ENCODE measurements at places on chromosomes 16 and 17.

- no peak for DNase-seq
These were observed 295.1 kb upstream of the SOX9 start for GRCh38 chr17:71825687-71826086.

DNA sequence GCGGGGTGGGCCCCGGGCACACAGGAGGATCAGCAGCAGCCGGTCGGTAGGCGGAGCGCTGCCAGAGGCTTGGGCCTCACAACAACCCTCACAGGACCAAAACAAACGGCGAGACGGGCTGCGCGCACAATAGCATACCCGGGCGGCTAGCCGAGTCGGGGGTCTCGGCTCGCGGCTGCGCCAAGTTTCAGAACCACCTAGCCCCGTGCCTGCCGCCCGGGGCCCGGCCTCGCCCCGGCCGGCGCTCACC lies 732 bp downstream of the ULK2 start:
- DNase-seq = peak; percentile 58

- DNase-seq = peak; percentile 77
These were observed 8.6 kb downstream of the LGALS3BP start for GRCh38 chr17:78970834-78971755.

GRCh38 chr17:13996748-13997147 lies 72.6 kb upstream of the COX10 start:
- DNase-seq = no peak

GRCh38 chr17:14298947-14299279 lies 2.0 kb upstream of the HS3ST3B1 start:
- no peak for DNase-seq

- DNase-seq = peak; percentile 86
These were observed 96.2 kb downstream of the RAP1GAP2 start for GRCh38 chr17:2892305-2892971.
